IPS DF 6.9 (cell line): ENCODE measurements at places on chromosomes 3 and 15.
A peak's percentile ranks its signal among the peaks of the same experiment; 100 is the strongest.

DNA sequence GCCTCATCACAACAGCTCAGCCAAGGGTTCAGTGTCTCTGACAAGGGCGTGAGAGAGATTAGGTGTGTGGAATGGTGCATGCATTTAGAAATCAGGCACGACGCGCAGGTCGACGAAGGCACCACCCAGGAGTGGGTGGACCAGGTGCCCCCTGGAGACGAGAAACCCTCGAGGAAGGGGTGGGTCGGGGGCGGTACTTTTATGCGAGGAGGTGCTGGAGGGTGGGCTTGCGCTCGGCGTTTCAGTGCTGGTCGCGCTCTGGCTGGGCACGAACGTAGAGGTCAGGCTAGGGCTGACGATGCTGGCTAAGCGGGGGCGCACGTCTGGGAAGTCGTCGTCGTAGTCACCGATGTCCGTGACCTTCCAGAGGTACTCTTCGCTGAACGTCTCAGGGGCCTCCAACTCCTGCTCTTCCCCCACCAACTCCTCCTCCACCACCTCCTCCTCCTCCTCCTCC, 393 bp downstream of the ERICH6 start:
- H3K4me3 ChIP-seq, result peak overlapping the region; percentile 46; the same call in 1 of the 2 replicates
- no peaks in the 10 kb centered on the region for H3K36me3 ChIP-seq
- DNase-seq, result no peak

DNA sequence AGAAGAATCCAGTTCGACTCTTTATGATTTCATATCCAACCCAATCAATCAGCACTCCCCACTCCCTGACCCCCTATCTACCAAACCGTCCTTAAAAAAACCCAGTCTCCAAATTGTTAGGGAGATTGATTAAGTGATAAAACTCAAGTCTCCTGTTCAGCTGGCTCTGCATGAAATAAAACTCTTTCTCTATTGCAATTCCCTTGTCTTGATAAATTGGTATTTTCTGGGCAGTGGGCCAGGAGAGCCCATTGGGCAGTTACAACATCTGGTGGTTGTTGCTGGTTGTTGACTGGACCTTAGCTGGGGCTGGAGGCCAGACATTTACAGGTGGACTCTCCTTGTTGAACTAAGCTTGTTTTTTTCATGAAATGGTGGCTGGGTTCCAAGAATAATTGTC, 642.3 kb downstream of the ROBO2 start:
- H3K4me1 ChIP-seq, result peaks cover 2% of the 10 kb centered on the region; the same call in 1 of the 2 replicates
- no peak overlapping the region for H3K4me3 ChIP-seq
- H3K36me3 ChIP-seq, result no peaks in the 10 kb centered on the region
- H3K27me3 ChIP-seq, result no peaks in the 10 kb centered on the region

DNA sequence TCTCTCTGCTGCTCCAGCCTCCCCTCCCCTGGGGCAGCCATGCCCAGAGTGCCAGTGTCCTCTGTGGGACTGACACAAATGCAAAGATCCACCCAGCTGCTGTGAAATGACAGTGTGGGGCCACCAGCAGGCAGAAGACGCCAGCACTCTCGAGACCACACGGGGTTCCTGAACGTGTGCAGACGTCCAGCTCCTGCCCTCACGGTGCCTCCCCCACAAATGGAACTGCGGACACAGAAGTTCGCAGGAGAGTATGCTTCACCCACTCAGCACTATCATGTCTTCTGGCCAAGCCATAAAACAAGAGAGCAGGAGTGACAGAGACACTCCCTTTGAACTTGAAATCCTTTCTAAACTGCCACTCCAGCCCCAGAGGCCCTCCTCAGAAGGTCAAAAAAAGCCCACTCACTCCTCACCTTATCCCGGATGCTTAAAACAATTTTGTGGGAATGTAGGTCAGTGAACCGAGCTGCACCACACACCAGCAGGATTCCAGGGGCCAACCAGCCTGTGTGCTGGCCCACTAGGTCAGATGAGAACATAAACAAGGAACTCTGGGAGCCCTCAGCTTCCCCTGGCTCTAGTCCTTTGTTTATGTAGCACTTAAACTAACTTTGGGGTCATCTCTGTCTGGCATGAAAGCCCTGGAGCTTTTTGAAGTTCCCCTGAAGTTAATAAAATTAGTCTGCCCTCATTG, 112.6 kb downstream of the DNAJB8 start:
- no peak for DNase-seq
- no peaks in the 10 kb centered on the region for H3K27me3 ChIP-seq

GRCh38 chr3:194395778-194396538, 3.1 kb downstream of the GP5 start:
- H3K27ac ChIP-seq, result no peak overlapping the region
- no peaks in the 10 kb centered on the region for H3K4me1 ChIP-seq
- peak overlapping the region; percentile 17; the same call in 1 of the 2 replicates for H3K4me3 ChIP-seq
- DNase-seq, result no peak

GRCh38 chr3:140416666-140417065, 261.2 kb upstream of the TRIM42 start:
- no peak for DNase-seq
- H3K27me3 ChIP-seq, result no peaks in the 10 kb centered on the region
- H3K4me3 ChIP-seq, result no peak overlapping the region
- no peaks in the 10 kb centered on the region for H3K36me3 ChIP-seq
- no peak overlapping the region for H3K27ac ChIP-seq

GRCh38 chr3:51389423-51390183, 1.5 kb upstream of the RBM15B start:
- DNase-seq, result no peak
- H3K4me1 ChIP-seq, result no peaks in the 10 kb centered on the region
- no peak overlapping the region for H3K4me3 ChIP-seq
- H3K27me3 ChIP-seq, result no peaks in the 10 kb centered on the region
- no peak overlapping the region for H3K27ac ChIP-seq
- H3K36me3 ChIP-seq, result peaks cover 33% of the 10 kb centered on the region

DNA sequence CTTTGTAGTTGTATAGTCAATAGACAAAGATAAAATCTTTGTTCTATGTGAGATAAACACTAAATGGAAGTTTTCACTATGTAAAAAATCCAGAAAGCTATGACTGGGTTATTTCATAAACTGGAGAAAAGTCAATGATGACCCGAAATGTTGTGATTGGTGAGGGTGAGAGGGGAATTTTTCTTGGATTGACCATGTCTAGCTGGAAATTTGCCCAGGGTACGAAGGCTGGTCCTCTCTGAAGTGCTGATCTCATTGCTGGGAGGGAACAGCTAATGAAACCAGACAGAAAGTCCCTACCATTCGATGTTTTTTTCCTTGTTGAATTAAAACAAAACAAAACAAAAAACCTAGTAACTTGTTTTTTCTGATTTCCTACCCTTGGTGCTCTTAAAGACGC, 14.3 kb downstream of the TPRG1 start:
- H3K4me3 ChIP-seq, result no peak overlapping the region
- H3K36me3 ChIP-seq, result no peaks in the 10 kb centered on the region
- H3K27ac ChIP-seq, result no peak overlapping the region
- H3K27me3 ChIP-seq, result no peaks in the 10 kb centered on the region
- H3K4me1 ChIP-seq, result no peaks in the 10 kb centered on the region
- no peak for DNase-seq

- peaks cover 3% of the 10 kb centered on the region; the same call in 1 of the 2 replicates for H3K36me3 ChIP-seq
- H3K4me1 ChIP-seq, result no peaks in the 10 kb centered on the region
- DNase-seq, result no peak
- H3K4me3 ChIP-seq, result no peak overlapping the region
- H3K27me3 ChIP-seq, result no peaks in the 10 kb centered on the region
These were observed 27.4 kb downstream of the TASOR start for GRCh38 chr3:56655709-56656108.
